ENCODE measurements at places on chromosomes 3 and 15. TPM values are rescaled to one million over a fixed set of nuclear protein-coding genes. Genes with fewer than 3 reads are reported as not detected.

DNA sequence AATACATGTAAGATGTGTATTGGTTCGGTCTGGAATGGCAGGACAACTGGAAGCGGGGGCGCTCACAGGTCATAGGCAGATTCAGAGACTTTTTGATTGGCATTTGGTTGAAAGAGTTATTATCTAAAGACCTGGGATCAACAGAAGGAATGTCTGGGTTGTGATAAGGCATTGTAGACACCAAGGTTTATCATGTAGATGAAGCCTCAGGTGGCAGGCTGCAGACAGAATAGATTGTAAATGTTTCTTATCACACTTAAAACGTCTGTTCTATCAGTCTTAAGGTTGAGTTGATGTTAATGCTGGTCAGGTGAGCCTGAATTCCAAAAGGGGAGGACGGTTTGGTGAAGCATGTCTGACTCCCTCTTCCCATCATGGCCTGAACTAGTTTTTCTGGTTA lies 295.9 kb upstream of the PROK2 start:
- no peak overlapping the region for H3K27ac ChIP-seq
- DNase-seq: no peak
- H3K27me3 ChIP-seq: no peaks in the 10 kb centered on the region
- H3K36me3 ChIP-seq: no peaks in the 10 kb centered on the region

- H3K4me1 ChIP-seq: no peaks in the 10 kb centered on the region
- DNase-seq: no peak
- no peak overlapping the region for H3K27ac ChIP-seq
- H3K27me3 ChIP-seq: no peaks in the 10 kb centered on the region
- no peak overlapping the region for H3K4me3 ChIP-seq
- no peaks in the 10 kb centered on the region for H3K36me3 ChIP-seq
These were observed 288.9 kb downstream of the FAM43A start for GRCh38 chr3:194974468-194975135.

Gene EFCAB12
- total RNA-seq: 0.54 TPM

DNA sequence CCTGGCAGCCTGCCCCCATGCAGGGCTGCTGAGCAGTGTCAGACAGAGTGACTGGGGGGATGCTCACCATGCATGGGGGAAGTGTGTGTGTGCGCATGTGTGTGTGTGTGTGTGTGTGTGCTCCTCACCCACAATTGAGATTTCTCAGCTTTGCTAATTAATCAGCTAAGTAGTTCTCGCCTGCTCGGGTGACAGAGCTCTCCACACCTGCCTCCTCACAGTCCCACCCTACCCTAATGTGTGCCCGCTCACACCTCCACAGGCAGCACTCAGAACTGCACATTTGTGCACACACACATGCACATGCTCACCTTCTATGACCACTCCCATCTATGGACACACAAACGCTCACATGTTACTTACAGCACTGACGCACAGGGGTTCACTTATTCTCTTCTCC lies 37.3 kb downstream of the CACNA2D2 start:
- DNase-seq: no peak
- H3K4me1 ChIP-seq: no peaks in the 10 kb centered on the region
- H3K27ac ChIP-seq: no peak overlapping the region
- H3K4me3 ChIP-seq: no peak overlapping the region

Gene LDHAL6B
- total RNA-seq: not detected

- H3K4me1 ChIP-seq: no peaks in the 10 kb centered on the region
- no peak for DNase-seq
- H3K27ac ChIP-seq: no peak overlapping the region
- no peak overlapping the region for H3K4me3 ChIP-seq
These were observed 328.4 kb upstream of the DPH6 start for GRCh38 chr15:35874260-35874905.

- no peaks in the 10 kb centered on the region for H3K36me3 ChIP-seq
- no peaks in the 10 kb centered on the region for H3K4me1 ChIP-seq
- H3K27me3 ChIP-seq: no peaks in the 10 kb centered on the region
- no peak for DNase-seq
These were observed 182.2 kb downstream of the RAP2B start for GRCh38 chr3:153343988-153344782.

Gene TMEM108
- 0.41 TPM for total RNA-seq

DNA sequence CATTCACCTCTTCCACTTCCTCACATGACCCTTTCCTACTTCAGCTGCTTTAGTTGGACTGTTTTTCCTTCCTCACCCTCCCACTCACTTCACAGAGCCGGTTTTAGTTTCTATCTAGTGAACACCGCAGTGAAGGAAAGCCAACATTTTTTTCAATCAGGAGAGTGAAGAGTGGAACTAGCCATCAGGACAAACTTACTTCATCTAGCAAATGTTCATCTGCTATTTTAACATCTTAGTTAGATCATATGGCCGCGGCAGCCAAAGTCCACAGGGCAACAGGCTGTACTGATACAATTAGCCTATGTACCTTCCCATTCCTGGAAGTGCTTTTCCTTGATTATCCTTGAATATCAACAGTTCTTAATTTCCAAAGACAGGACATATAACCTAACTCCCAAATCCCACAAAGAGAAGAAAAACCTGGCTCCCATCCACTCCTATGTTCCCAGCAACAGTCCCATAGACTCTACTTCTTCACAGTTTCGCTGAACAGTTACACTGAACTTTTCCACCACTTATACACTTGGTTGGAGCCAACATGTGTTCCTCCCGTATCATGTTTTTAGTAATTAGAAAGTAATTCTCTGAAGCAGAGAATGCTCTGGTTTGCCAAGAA lies 456.2 kb upstream of the THBS1 start:
- no peak overlapping the region for H3K4me3 ChIP-seq
- H3K36me3 ChIP-seq: no peaks in the 10 kb centered on the region

Gene GHRL
- total RNA-seq: not detected

Gene NR1I2
- not detected for total RNA-seq

DNA sequence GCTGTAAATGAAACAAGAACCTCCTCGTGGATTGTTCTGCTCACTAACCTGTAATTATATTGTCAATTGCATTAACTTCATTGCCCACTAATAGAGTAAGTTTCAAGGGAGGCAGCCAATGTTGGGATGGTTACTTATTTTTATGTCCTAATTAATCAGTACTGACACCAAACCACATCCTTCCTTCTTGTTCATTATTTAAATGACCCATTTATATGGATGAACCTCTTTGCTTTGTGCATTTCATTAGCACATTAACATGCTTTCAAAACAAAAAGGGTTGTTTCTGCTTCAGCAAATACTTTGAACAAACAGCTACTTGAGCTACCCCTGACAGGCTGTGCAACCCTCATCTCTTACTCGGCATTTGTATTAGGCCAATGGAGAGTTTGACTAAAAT lies 374.2 kb downstream of the MECOM start:
- DNase-seq: no peak
- H3K4me1 ChIP-seq: no peaks in the 10 kb centered on the region
- no peak overlapping the region for H3K4me3 ChIP-seq
- no peaks in the 10 kb centered on the region for H3K27me3 ChIP-seq

DNA sequence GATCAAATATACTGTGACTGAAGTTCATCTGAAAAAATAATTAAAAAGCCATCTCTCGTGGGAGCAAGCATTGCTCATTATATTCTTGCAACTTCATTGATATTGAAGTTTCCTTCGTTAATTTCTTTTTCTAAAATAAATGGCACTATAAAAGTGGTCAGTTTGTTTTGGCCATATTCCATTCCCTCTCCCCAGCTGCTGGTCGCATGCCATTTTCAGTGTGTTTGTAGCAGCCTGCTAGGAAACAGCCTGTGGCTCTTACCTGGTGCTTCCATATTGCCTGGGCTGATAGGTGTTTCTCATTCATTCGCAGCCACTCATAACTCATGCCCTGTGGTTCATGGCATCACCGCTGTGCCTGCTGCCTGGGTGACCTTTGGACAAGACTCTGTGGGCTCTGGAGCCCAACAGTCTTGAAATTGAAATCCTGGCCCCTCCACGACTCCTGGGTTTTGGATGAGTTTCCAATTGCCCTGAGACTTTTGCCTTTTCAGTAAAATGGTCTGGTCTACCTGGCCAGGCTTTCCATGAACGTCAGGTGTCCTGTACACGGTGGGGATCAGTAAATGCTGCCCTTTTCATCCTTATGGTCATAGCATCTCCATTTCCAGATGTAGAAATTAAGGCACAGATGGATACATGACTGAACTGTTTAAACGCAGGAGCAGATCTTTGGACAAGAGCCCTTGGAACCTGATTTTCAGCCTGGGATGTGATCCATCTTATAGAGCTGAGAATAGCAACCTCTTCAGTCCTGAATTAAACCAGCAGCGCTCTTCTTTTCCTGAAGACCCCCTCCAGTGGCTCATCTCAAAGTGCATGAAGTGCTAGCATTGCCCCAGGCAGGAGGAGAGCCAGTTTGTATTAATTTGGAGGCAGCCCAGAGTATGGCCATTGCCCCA lies 69.4 kb downstream of the SLCO3A1 start:
- H3K27me3 ChIP-seq: no peaks in the 10 kb centered on the region
- no peaks in the 10 kb centered on the region for H3K36me3 ChIP-seq
- H3K4me3 ChIP-seq: no peak overlapping the region
- H3K27ac ChIP-seq: no peak overlapping the region

DNA sequence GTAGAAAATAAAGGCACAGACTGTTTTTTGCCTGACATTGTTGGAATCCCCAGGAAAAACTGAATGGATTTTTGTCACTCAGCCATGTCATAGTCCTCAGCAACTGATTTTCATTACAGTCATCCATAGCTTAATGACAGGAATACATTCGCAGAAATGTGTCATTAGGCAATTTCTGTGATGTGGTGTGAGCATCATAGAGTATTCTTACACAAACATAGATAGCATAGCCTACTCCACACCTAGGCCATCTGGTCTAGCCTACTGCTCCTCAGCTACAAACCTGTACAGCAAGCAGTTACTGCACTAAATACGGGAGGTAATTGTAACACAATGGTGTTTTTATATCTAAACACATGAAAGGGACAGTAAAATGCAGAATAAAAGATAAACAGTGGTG lies 34.4 kb upstream of the FBN1 start:
- H3K27me3 ChIP-seq: no peaks in the 10 kb centered on the region
- no peaks in the 10 kb centered on the region for H3K36me3 ChIP-seq
- H3K4me3 ChIP-seq: no peak overlapping the region
- no peaks in the 10 kb centered on the region for H3K4me1 ChIP-seq

DNA sequence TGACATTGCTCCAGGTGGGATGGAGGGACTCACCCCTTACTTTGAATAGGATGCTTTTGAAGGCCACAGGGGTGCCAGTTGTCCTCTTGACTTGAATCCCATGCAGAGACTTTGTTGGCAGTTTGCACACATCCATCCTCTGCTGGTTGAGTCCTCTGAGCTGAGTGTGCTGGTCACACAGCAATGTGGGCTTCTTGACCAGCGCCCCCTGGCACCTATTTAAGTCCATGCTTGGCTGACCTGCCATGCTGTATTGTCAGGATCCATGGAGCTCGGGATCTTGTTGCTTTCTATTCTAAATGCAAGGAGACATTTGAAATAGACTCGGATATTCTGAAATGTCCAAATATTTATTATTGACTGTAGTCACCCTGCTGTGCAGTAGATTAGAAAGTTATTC lies 19.8 kb downstream of the RAB7A start:
- H3K4me3 ChIP-seq: no peak overlapping the region
- no peaks in the 10 kb centered on the region for H3K4me1 ChIP-seq
- H3K27ac ChIP-seq: no peak overlapping the region
- H3K27me3 ChIP-seq: no peaks in the 10 kb centered on the region
- no peaks in the 10 kb centered on the region for H3K36me3 ChIP-seq
- DNase-seq: no peak
